Kidney (tissue), 22 donors: ENCODE measurements at places on chromosomes 2 and 18. TPM values are rescaled to one million over a fixed set of nuclear protein-coding genes. Genes with fewer than 3 reads are reported as not detected.

IGFBP2 gene
- 369 TPM for polyA plus RNA-seq

DNA sequence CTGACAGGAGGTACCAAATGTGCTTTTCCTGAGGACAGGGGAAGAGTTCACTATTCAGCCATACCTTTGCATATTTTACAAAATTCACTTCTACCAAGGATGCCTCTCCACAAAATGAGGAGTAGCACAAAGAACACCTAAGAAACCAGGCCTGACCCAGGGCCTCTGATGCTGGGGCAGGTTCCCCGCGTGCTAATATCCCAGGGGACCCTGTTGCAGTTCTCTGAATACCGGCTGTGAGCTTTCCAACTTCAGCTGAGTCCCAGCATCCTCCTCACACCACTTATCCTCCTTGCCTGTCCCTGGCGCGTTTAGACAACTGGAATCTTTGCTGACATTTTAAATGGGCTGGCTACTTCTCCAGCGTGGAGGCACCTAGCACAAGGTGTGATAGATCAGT, 142.3 kb downstream of the BCL2 start:
- peaks cover 9% of the 10 kb centered on the region for H3K4me1 ChIP-seq
- no peak overlapping the region for H3K4me3 ChIP-seq
- H3K27me3 ChIP-seq = no peaks in the 10 kb centered on the region
- no peak overlapping the region for H3K27ac ChIP-seq
- no peak for DNase-seq

- H3K27ac ChIP-seq = no peak overlapping the region
- H3K27me3 ChIP-seq = no peaks in the 10 kb centered on the region
- no peak overlapping the region for H3K4me3 ChIP-seq
- H3K36me3 ChIP-seq = peaks cover under 1% of the 10 kb centered on the region
- no peaks in the 10 kb centered on the region for H3K4me1 ChIP-seq
- DNase-seq = no peak
Measured at GRCh38 chr2:237982039-237982725, 15.4 kb downstream of the UBE2F start.

DNA sequence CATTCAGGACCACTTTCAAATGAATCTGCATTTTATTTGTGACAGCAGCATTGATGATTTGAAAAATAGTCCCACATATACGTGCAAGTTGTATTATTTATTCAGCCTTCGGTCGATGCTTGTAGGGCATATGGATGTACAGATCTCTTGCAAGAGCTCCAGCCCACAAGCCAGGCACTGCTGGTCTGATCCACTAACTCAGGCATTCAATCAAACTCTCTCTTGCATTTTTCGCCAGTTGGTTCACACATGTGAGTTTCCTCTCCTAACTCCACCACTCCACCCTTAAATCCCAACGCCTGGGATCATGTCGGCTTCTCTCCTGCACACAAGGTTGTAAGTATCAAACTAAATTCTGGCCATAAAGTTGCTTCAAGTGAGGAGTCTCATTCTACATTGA, 318.7 kb downstream of the CYP26B1 start:
- no peak overlapping the region for H3K27ac ChIP-seq
- DNase-seq = no peak
- H3K4me3 ChIP-seq = no peak overlapping the region
- H3K36me3 ChIP-seq = no peaks in the 10 kb centered on the region
- H3K27me3 ChIP-seq = no peaks in the 10 kb centered on the region

RAX gene
- polyA plus RNA-seq = not detected

- no peak for DNase-seq
- H3K4me1 ChIP-seq = no peaks in the 10 kb centered on the region
- H3K4me3 ChIP-seq = no peak overlapping the region
- H3K27me3 ChIP-seq = no peaks in the 10 kb centered on the region
Measured at GRCh38 chr2:79138385-79138784, 18.1 kb downstream of the REG1A start.

GRCh38 chr2:46096260-46096659, 200.9 kb upstream of the EPAS1 start:
- H3K4me1 ChIP-seq = no peaks in the 10 kb centered on the region
- no peaks in the 10 kb centered on the region for H3K36me3 ChIP-seq
- no peak overlapping the region for H3K4me3 ChIP-seq
- no peak overlapping the region for H3K27ac ChIP-seq
- DNase-seq = no peak

PIEZO2 gene
- polyA plus RNA-seq = 1.1 TPM

REG3A gene
- polyA plus RNA-seq = not detected
